NCI-H1048 (cell line): ENCODE measurements at places on chromosomes 16 and 17.

DNA sequence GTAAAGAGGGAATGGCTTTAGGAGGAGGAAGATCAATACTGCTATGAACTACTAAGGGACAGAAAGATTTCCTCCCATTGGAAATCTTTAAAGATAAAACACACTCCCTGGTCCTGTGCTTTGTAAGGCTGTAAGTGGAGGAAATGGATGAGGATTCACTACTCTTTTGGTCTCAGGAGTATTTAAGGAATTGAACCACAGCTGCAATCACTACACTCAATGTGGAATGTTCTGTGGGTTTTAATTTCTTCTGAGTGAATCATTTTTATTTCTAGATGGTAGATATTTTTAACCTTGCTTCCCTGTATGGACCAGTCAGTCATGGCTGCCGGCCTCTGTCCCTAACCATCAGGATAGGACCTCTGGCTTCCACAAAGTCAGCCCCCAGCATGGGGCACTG, 65.6 kb downstream of the SDR42E1 start:
- DNase-seq = no peak

- no peak for DNase-seq
These were observed 502.8 kb downstream of the MAF start for GRCh38 chr16:79097771-79098170.

DNA sequence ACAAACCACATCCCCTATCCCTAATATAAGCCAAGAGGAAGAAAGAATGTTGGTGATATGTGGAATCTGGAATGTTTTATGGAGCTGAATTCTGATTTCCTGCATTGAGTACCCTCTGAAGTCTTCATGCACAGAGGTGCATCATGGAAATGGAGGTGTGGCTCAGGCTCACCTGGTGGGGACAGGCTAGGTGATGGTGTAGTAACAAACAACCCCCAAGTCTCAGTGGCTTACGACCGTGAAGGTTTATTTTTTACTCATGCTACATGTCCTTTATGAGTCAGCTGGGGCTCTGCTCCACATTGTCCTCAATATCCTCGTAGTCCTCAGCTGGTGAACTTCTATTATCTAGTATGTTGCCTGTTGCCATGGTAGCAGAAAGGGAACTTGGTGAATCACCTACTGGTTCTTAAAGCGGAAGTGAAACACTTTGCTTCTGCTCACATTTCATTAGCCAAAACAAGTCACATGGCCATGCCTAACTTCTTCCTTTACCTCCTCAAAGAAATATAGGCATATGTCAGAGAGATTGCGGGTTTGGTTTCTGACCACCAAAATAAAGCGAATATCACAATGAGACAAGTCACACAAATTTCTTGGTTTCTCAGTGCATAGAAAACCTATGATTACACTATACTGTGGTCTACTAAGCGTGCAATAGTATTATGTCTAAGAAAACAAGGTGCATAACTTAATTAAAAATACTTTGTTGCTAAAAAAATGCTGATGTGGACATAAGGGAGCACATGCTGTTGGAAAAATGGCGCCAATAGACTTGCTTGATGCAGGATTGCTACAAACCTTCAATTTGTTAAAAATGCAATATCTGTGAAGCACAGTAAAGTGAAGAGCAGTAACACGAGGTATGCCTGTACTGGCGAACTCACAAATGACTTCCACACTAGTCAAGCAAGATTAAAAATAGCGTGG, at the start of gene PMFBP1:
Gene PMFBP1, minus strand, starts transcription at position 51 of the 930 bp plus-strand sequence. CDS start 947 bp downstream, outside the sequence.
- DNase-seq = no peak

DNA sequence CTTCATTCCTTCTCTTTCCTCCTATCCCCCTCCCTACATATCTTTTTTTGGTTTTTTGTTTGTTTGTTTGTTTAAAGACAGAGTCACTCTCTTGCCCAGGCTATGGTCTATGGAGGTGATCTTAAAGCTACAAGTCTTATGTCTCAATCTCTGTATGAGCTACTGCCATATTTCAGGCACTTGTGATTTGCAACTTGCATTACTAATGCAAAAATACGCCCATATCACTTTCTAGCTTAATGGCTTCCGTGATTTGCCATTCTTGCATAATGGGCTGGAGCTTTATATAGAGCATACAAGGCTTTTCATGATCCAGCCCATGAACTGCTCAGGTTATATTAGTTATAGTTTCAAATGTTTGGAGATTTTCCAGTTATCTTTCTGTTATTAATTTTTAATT, 7.5 kb downstream of the CFAP97D1 start:
- no peak for DNase-seq

GRCh38 chr17:62456016-62456415, 22.6 kb upstream of the TLK2 start:
- DNase-seq = no peak

DNA sequence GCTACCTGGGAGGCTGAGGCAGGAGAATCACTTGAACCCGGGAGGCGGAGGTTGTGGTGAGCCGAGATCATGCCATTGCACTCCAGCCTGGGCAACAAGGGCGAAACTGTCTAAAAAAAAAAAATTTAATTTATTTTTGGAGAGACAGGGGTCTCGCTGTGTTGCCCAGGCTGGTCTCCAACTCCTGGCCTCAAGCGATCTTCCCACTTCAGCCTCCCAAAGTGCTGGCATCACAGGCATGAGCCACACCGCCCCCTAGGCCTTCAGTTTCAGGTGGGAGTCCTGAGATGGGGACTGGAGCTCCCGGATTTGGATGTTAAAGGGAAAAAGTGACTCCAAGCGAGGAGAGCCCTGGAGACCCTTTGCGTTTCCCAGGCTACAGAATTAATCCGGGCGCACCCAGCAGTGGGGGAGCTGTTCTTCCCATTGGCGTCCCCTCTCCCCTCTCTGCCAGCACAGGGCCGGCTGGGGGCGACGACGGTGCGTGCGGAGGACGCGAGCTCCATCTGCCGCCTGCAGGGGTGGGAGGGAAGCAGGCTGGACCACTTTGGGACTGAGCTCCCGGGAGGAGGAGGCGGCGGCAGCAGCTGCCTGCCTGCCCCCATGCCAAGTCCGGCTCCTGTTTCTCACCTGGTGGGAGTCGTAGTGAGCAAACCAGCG, 49.3 kb upstream of the USP7 start:
- DNase-seq = no peak

DNA sequence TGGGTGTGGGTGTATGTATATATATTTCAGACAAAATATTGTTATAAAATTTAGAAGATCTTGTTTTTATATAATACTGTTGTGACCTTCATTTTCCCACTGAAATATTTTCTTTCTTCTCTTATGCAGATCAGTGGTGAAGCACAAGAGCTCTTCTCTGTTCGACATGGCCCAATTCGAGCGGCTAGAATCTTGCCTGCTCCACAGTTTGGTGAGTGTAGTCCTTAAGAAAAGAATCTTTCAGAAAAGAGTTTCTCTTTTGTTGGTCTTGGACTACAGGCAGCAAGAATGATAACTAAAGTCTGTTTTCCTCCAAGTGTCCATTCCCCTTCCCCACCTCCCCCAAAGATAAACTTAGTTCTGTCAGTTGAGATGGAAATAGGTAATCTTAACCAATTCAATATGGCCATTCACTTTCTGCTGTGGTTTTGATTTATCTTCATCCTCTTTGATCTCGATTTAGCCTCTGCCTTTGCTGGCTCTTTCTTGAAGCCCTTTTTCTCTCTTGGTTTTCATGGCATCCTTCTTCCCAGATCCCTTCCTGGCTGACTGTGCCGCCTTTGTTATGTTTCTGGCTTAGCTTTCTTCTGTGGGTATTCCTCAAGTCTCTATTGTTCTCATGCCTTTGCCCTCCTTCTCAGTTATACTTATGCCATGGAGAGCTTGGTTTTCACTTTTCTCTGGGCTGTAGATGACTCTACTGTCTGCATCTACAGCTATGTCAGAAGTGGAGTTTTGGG, 69.6 kb downstream of the BCAS3 start:
- DNase-seq = no peak

- DNase-seq = no peak
These were observed 27.0 kb downstream of the RNF135 start for GRCh38 chr17:30997842-30998241.

DNA sequence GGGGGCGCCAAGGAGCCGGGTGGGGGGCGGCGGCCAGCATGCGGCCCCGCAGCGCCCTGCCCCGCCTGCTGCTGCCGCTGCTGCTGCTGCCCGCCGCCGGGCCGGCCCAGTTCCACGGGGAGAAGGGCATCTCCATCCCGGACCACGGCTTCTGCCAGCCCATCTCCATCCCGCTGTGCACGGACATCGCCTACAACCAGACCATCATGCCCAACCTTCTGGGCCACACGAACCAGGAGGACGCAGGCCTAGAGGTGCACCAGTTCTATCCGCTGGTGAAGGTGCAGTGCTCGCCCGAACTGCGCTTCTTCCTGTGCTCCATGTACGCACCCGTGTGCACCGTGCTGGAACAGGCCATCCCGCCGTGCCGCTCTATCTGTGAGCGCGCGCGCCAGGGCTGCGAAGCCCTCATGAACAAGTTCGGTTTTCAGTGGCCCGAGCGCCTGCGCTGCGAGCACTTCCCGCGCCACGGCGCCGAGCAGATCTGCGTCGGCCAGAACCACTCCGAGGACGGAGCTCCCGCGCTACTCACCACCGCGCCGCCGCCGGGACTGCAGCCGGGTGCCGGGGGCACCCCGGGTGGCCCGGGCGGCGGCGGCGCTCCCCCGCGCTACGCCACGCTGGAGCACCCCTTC, 484 bp downstream of the FZD2 start:
- DNase-seq = no peak

DNA sequence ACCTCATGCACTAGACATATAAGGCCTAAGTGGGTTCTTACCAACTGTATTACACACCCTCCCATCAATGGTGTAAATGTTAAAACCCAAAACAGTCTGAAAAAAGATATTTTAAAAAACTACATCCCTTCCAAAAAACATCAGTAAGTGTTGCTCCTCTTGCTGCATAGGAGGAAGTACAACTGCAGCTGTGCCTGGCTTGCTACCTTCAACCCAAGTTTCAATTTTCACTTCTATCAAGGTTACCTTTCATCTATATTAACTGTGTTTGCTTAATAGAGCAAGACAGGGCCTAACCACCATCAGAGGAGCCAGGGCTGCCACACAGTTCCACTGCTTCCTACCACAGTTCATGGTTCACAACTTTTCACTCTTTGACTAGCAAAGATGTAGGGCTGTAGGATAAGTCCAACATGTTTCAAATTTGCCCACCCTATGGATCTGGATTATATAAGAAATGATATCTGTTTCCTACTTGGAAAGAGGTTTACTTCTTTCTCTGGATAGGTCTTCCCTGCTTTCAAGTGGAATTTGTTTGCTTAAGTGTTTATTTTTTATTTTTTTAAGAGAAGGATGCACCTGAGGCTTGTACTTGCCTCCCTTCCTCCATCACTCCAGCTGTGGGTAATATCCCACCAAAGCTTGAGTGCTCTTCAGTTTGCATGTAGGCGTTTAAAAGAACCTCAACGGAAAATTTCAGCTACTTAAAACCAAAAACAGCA, 56.7 kb downstream of the GRB7 start:
- DNase-seq = no peak

DNA sequence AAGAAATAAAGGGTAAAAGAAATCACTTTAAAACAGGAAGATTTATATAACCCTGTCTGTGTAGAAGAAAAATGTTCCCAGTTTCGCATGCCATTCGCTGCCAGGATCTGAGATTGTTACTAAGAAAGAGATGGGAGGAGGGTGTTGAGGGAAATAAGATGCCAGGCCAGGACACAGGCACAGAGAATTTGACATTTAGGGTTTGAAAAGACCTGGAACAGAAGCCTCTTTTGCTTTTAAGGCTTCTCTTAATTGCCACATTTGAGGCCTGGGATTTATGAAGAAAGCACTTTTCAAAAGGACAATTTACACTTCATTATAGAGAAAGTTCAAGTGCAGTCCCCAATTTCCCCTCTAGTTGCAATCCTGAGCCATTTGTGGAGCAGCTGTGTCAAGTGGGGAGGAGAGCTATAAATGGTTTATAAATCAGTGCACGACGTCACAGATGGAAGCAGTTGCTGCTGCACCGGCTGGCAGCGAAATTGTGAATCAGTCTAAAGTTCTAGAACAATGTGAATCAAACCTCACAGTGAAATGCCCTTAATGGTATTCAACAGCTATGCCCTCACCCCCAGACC, 26.5 kb upstream of the C16orf87 start:
- DNase-seq = no peak

DNA sequence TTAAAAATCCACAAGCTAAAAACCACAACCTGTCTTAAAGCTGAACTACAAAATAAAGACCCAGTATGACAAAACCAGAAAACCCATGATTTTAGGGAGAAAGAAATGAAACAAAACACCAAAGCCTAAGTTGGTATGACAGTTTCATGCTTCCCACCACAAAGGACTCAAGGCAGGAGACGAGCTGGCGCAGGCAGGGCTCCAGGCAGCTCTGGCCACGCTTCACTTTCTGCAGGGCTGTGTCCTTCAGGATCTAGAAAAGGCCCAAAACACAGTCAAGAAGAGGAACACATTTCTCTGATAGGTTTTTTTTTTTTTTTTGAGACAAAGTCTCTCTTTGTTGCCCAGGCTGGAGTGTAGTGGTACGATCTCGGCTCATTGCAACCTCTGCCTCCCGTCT, 75.3 kb downstream of the WDR59 start:
- DNase-seq = no peak

DNA sequence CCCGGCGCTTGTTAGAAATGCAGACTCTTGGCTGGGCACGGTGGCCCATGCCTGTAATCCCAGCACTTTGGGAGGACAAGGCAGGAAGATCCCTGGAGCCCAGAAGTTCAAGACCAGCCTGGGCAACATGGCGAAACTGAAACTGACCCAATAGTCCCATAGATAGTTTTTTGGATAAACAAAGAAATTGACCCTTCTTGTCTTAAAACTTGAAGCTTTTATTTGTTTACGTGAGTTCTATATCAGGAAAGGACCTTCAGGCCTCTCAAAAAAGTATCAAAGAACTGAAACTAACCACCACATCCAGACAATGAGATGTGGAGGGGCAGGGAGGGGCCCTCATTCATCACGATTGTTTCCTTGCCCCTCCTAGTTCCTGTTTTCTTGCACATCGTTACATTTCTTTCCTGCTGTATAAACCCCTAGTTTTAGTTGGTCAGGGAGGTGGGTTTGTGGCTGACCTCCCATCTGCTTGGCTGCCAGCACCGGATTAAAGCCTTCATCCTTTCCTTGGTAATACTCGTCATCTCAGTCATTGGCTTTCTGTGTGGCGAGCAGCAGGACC, 29.9 kb upstream of the PRM1 start:
- no peak for DNase-seq

DNA sequence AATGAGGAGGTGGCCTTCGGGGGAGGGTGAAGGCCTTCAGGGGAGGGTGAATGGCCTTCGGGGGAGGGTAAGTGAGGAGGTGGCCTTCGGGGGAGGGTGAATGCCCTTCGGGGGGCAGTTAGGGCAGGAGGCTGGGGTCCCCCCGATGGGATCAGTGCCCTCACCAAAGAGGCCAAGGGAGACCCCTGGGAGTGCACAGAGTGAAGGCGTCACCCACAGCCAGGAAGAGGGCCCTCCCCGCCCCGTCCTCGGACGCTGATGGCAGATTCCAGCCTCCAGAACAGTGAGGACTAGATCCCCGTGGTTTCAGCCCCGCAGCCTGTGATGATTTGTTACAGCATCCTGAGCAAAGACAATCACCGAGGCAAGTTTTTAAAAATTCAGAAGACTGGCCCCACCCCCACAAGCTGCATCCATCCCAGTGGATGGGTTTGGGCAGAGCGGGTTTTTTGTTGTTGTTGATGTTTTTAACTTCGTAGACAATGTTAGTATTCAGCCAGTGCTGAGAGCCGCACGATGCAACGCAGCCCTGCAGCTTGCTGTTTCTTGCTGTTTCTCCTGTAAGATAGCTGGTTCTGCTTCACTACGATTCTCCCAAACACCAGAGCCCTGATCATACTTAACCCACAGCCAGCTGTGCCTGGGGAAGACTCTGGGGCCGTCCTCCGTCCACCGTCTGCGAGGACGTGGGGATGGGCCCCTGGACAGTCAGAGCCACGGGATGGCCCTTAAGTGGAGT, 40.7 kb upstream of the CBFA2T3 start:
- no peak for DNase-seq

GRCh38 chr17:49459401-49459984, 35.6 kb upstream of the NGFR start:
- DNase-seq = no peak
